Stimulated activated CD4-positive, alpha-beta T cell treated with anti-CD3 and anti-CD28 coated beads, Interleukin-12 subunit alpha, Interleukin-12 subunit beta, amount 100 ng/mL, for 24 hours (primary cell): ENCODE measurements at places on chromosomes 2 and 18.

DNA sequence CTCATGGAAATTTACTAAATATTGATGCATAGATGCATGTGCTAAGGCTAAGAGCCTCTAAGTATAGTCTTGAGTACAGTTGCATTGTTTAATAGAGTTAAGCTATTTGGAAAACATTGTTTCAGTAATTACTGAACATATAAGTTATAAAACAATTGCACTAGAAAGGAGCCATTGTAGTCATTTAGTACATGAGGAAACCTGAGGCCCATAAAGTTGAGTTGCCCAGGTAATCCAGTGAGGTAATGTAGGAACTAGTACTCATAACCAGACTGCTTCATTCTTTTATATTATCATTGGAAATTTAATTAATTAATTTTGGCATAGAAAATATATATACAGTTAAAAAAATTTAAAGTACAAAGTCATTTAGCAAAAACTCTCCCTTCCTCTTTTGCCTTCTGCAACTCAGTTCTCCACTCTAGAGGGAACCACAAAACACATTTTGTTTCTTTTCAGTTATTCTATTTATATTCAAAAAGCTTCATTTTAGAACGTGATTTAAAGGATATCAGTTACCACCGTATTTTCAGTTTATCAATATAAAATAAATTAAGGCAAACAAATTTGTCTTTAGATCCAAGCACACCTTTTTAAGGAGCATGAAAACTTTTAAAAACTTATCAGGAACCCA is 27.8 kb upstream of the TBR1 start:
- no peak for DNase-seq

DNA sequence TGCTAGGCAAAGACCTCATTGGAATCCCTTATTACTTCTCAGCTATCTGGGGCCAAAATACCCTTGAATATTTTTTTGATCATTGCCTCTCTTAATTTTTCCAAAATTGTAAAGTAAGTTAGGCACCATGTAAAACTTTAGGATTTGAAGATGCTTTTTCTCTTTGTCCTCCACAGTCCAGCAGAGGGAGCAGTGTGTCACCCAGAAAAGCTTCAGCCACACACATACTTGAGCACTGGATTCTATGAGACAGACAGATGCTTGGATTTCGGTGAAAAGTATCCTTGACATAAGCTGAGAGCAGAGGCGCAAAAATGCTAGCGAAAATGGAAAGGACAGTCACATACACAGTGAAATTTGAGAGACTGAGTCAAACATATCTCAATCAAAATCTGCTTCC is 74.7 kb upstream of the KCNJ3 start:
- DNase-seq: no peak

DNA sequence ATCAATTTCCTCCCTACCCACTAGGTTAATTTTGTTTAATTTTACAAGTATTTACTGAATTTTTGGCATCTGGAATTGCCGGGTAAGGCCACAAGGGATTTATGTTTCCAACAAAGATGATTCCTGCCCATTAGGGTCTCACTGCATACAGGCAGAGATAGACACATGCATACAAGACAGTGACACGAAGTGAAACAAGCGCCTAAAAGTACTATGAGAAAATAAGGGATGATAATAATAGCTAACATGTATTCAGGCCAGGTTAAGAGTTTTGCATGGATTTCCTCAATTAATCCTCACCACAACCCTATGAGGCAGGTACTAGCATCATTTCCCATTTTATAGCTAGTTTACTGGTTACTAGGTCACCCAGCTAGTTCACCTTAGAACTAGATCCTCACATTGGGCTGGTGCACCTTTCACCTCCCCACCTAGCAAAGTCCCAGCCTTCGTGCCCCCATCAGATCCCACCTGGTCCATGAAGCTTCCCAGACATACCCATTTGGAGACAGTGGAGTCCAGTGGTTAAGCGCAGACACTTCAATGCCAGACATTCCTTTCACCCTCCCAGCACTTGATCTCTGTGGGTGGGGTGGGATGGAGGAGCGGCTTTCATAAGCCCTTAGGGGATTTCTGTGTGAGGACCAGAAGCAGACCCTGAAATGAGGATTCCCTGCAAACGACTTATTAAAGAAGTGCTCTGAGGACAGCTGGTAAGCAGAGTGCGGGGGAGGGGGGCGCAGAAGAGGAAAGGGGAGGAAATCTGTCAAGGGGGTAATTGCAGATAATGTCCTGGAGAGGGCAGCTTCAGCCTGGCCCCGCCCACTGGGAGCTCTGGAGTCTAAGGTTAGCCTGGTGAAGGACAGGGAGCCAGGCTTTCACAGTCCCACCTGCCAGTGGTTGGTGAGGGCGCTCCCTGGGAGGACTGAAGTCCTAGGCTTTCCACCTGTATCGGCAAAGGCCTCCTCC is 5.8 kb upstream of the DGUOK start:
- no peak for DNase-seq

- DNase-seq: no peak
These were observed 120.0 kb upstream of the FHL2 start for GRCh38 chr2:105518897-105519296.

- DNase-seq: no peak
These were observed 24.3 kb upstream of the SEMA4C start for GRCh38 chr2:96894151-96894531.

- no peak for DNase-seq
These were observed 27.2 kb downstream of the XPO1 start for GRCh38 chr2:61510674-61511671.

GRCh38 chr2:651951-652373 is 25.2 kb downstream of the TMEM18 start:
- DNase-seq: no peak

DNA sequence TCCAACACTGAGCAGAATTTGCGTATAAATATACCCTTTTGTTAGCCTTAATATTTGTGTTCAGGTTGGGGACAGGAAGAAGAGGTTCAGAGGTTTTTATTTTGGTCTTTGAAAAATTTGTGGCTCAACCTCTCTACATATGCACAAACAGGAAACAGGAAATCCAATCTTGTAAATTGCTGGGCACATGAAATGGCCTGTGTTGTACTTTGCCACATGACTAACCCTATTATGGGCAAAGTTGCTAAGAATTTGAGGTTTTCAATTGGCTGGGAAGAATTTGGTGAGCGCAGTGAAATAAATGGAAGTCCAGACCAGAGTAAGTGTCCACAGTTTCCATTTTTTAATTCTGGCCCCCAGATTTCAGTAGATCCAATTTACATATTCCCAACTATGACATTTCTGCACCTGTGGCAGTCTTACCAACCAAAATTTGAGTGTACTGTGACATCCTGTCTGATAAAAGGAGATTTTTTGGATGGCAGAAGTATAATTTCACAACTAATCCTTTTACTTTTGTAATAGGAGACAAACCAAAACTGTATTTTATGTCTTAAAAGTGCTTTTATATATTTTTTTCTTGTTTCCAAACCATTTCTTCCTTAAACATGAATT is 63.6 kb downstream of the COX7A2L start:
- no peak for DNase-seq

- DNase-seq: no peak
These were observed 2.4 kb downstream of the POU3F3 start for GRCh38 chr2:104856086-104856972.

- no peak for DNase-seq
These were observed 136.8 kb downstream of the SMAD7 start for GRCh38 chr18:48813833-48814489.

DNA sequence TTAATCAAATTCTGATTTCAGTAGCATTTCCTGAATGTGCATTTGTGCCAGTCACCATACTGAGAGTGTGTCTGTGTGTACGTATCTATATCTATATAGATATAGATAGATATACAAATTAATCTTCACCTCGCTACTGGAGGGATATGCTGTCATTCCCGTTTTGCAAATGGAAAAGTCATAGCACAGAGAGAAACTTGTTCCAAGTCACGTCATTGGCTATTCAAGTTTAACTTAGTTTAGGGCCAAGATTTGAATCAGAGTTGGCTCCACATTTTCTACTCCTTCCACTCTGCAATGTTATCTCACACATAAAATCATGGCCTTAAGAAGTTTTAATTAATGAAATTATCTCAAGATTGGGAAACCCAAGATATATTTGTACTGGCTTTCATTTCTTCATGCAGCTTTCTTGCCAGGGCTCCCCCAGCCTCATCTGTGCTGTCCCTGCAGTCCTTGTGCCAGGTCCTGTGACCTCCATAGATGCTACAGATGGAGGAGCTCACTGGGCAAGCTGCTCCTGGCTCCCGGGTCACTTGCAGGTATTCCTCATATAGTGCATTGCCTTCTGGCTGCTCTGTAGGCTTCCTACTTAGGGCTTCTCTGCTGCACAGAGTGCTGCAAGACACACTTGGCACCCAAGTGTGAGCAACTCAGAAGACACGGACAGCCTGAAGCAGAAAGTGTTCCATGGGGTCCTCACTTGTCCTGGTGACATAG is 245.8 kb downstream of the KCNS3 start:
- DNase-seq: no peak

- no peak for DNase-seq
These were observed 79.0 kb downstream of the LBH start for GRCh38 chr2:30310371-30310770.

GRCh38 chr2:36088716-36089328 is 266.8 kb upstream of the CRIM1 start:
- DNase-seq: no peak

- DNase-seq: no peak
These were observed 136.0 kb downstream of the ANKRD44 start for GRCh38 chr2:197174539-197175094.

DNA sequence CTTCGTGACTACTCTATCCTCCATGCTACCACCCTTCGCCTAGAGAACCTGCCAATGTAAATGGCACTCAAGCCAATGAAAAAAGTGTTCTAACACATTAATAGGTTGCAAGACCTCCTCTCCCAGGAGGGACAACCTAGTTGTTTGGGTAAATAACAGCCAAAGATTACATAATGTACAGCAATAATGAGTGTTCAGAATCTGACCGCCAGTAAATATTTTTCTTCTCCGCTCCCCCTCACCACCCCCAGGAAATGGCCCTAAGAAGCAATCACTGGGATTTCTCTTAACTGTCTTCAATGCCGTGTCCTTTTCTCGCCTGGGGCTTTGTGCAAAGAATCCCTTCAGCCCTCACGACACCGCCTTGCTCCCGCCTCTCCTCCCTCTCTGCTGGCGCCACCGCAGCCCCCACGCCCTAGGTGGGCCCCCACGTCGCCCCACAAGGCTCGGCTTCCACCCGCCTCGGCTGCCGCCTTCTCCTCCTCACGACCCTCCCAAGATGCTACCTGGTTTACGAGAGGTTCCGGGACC is 458 bp downstream of the HYCC2 start:
- DNase-seq: peak; percentile 18

- no peak for DNase-seq
These were observed 96.1 kb downstream of the UGGT1 start for GRCh38 chr2:128187032-128187654.

DNA sequence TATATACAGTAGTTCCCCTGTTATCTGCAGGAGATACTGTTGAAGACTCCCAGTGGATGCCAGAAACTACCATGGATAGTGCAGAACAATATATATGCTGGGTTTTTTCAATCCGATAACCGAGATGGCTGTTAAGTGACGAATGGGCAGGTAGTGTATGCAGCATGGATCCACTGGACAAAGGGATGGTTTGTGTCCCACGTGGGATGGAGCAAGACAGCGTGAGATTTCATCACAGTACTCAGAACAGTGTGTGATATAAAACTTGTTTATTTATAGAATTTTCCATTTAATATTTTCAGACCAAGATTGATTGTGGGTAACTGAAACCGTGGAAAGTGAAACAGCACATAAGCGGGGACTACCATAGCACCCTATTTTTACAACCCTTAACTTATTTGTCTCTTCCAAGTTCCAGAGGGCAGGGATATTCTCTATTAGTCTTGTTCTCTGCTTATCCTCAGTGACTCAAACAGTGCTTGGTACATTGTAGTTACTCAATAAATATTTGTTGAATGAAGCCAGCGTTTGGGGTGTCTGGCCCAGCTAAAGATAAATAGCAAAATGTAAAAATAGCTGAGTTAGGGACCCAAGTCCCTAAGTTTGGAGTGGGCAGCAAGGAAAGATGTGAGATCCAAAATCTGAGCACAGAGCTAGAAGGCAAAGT is 50.0 kb downstream of the RHBDD1 start:
- no peak for DNase-seq

GRCh38 chr18:73514449-73514848 is 633.2 kb downstream of the FBXO15 start:
- DNase-seq: no peak

GRCh38 chr18:23387265-23387664 is 65.8 kb upstream of the RIOK3 start:
- DNase-seq: no peak

DNA sequence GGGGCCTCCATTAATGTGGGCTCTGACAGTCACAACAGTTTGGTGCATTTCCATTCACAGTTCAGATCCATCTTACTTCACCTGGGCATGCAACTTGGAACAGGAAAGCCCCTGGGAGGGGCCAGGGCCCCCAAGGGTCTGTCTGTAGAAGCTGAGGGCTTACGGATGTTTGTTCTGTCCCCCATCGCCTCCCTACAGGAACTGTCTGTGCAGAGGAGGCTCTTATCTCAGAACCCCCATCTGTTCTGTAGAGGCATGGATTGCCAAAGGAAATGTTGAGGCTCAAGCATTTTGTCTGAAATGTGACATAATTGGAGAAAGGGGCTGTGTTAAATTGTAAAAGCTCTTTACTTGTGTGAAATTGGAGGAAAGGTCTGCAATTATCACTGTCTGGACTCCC is 334.3 kb downstream of the CLIP4 start:
- no peak for DNase-seq

- DNase-seq: no peak
These were observed 832 bp upstream of the COPS7B start for GRCh38 chr2:231785413-231785812.

GRCh38 chr18:70554854-70555445 is 266.1 kb downstream of the SOCS6 start:
- DNase-seq: no peak

DNA sequence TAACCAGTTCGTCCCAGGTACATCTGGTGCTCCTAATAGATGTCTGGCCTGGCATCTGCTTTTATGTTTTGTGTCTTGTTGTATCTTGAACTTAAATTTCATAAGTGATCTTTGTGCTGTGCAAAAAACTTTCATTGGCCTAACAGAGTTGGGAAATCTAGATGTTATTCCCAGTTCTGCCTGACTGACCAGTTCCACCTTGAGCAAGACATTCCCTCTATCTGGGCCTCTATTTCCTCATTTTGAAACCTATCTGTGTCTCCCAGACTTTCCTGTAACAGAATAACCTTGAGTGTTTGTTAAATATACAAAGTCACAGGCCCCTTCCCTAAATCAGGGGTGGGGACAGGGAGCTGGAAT is 90.5 kb upstream of the MSH2 start:
- no peak for DNase-seq

DNA sequence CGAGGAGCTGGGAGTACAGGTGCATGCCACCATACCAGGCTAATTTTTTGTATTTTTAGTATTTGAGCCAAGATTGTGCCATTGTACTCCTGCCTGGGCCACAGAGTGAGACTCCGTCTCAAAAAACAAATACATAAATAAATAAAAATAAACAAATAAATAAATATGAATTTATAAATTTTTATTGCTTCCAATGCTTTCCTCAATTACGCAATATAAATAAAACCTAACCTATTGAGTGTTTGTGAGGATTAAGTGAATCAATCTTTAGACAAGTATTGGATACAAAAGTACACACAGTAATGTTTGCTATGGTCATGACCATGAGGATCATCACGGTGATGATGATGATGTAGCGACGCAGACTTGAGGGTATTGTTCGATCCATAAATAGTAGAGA is 257.4 kb downstream of the ASXL3 start:
- no peak for DNase-seq

GRCh38 chr2:221085341-221085900 is 486.7 kb downstream of the EPHA4 start:
- no peak for DNase-seq
